Activated T-helper 17 cell treated with anti-CD3 and anti-CD28 coated beads, Interleukin-2, amount 50 U/mL, for 72 hours (primary cell): ENCODE measurements at places on chromosomes 1 and 21.
A peak's percentile ranks its signal among the peaks of the same experiment; 100 is the strongest.

GRCh38 chr1:151514366-151514765, 3.2 kb downstream of the CGN start:
- no peak for ATAC-seq

DNA sequence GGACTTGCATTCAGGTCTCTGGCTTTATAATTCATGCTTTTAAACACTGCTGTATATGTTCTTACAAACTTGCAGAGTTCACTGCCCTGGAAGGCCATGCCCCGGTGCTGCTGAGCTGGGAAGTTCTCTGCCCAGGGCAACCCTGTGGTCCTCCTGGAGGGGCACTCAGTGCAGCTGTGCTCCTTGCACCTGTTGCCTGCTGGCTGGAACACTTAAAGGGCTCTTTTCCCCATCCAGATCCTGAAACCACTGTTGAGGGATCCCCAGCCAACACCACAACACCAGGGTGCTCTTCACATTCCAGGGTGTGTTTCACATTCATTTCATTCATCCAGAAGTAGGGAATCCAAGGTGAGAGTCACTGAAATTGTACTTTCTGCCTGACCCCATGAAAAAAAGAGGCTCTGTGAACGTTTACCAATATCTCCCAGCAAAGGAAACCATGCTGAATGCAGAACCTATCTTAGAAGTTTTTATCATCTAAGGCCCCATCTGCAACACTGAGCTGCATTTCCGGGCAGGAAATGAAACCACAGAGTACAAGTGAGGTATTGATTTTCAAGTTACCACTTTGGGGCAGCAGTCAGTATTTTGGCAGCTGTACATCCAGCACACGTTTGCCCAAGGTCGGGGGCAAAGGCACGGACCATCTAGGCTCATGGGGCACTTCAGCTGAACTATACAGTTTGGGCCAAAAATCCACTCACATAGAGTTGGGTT, 16.4 kb upstream of the KIAA0040 start:
- ATAC-seq: peak; percentile 69

DNA sequence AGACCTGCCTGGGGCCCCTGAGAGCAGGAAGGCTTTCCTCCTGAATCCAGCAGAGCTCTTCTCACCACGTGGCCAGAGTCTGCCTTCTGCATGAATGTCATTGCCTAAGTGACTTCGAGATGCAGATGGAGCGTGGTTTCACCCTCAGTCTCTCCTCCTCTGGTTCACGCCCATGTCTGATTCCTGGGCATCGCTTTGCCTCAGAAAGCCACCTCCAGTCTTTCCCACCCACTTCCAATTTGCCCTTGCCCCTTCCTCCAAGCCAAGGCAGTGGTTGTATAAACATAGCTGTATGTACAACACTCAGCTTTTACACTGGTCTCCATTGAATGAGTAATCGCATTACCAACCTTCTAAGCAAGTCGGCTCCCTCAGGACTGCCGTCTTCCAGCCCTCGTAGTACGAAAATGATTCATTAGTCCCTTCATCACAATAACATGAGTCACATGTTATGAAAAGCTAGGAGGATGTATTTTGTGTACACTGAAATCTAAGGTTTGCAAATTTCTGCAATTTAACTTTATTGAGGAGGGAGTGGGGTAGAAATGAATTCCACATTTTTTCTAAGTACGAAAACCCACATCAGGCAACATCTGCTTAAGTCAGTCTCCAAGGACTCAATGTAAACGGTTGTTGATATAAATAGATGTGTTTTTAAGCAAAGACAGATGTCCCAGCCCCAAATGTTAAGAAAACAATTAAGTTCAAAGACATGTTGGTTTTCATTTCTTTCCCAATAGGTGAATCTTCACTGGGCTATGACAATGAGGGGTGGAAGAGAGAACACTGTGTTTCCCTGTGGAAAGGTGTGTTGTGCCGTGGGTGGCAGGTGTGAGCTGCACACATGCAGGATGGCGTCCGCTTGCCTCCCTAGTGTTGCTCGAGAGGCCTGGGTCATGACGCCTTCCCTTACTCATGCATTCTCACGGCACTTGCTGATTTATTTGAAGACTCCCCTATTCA, 32.3 kb upstream of the ETS2 start:
- ATAC-seq: peak; percentile 70

- no peak for ATAC-seq
Observed at GRCh38 chr1:232577772-232578171, 52.2 kb downstream of the SIPA1L2 start.

GRCh38 chr1:10928654-10929053, 83.8 kb upstream of the TARDBP start:
- ATAC-seq: no peak

- no peak for ATAC-seq
Observed at GRCh38 chr1:200400556-200400955, 9.3 kb downstream of the ZNF281 start.

DNA sequence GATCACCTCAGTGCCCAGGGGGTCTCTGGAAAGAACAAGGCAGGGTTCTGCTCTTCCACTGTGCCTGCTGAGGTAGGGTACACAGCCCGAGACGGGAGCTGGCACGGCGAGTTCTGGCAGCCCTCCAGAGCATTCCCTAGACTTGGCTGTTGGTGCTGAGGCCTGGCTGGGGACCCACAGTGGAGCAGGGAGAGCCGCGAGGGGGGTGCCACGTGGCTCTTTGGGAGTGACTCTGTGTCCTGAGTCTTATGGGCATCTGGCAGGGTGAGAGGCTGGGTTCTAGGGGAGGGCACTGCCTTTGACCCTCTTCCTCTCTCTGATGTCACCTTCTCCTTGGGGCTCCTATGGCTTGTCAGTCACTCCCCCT, 336.4 kb downstream of the CAMTA1 start:
- no peak for ATAC-seq

GRCh38 chr21:24470852-24471251, 1136.4 kb downstream of the MRPL39 start:
- no peak for ATAC-seq

GRCh38 chr1:1763657-1764621, 14.3 kb downstream of the NADK start:
- ATAC-seq: no peak

GRCh38 chr1:224141693-224142092, 27.8 kb downstream of the FBXO28 start:
- ATAC-seq: peak; percentile 74

- ATAC-seq: no peak
Observed at GRCh38 chr21:35991131-35991530, 69.2 kb downstream of the SETD4 start.

DNA sequence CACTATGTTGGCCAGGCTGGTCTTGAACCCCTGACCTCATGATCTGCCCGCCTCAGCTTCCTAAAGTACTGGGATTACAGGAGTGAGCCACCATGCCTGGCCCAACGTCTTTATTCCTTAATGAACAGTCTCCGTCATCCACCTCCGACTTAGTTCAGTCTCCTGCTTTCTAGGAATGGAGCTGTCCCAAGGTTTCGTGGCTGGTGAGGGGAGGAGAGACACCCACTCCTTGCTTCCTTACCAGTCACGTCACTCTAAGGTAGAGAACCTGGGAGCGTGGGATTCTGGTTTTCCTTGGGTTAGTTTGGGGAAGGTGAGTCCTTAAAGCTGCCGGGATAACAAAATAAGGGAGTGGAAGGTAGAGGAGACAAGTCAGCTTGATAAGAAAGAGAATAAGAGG, 55.0 kb upstream of the ATP2B4 start:
- ATAC-seq: no peak

GRCh38 chr1:213828867-213829266, 158.9 kb upstream of the PROX1 start:
- no peak for ATAC-seq

- ATAC-seq: no peak
Observed at GRCh38 chr1:143736562-143736961, 235.2 kb downstream of the FAM72C start.

DNA sequence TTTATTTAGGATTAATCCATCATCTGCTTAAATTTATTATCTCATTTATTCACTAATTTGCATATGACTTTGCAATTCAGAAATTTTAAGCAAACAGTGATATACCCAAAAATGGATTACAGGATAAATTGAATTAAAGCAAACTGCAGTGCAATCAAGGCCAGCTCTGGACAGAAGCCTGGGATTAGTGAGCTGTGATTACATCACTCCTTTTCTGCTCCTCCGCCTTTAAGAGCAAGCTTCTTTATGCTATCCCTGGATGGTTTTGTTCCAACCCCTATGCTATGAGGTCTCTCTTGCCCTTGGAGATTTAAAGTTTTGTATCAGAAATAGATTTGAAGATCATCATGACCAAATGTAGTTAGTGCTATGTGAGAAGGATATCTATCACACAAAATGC, 32.6 kb downstream of the GPR52 start:
- no peak for ATAC-seq

- peak; percentile 97 for ATAC-seq
Observed at GRCh38 chr1:206430031-206430983, 40.0 kb upstream of the IKBKE start.

GRCh38 chr1:88169939-88170338, 514.1 kb upstream of the PKN2 start:
- ATAC-seq: no peak

- no peak for ATAC-seq
Observed at GRCh38 chr1:163414778-163415177, 93.0 kb downstream of the NUF2 start.

GRCh38 chr1:232873931-232874330, 68.7 kb downstream of the MAP10 start:
- ATAC-seq: no peak
